ENCODE measurements at places on chromosomes 2 and 18. TPM values are rescaled to one million over a fixed set of nuclear protein-coding genes. Genes with fewer than 3 reads are reported as not detected.

The DYNAP gene
- not detected for total RNA-seq

The INPP5D gene
- total RNA-seq, result 43.5 TPM

The INHBB gene
- 21.1 TPM for total RNA-seq

The AQP12B gene
- total RNA-seq, result not detected
